Stimulated activated CD4-positive, alpha-beta T cell treated with anti-CD3 and anti-CD28 coated beads, TNF-alpha, amount 100 ng/mL, for 24 hours (primary cell): ENCODE measurements at places on chromosomes 6 and 20.

GRCh38 chr20:37277253-37277593, 12.2 kb upstream of the MANBAL start:
- DNase-seq: no peak

DNA sequence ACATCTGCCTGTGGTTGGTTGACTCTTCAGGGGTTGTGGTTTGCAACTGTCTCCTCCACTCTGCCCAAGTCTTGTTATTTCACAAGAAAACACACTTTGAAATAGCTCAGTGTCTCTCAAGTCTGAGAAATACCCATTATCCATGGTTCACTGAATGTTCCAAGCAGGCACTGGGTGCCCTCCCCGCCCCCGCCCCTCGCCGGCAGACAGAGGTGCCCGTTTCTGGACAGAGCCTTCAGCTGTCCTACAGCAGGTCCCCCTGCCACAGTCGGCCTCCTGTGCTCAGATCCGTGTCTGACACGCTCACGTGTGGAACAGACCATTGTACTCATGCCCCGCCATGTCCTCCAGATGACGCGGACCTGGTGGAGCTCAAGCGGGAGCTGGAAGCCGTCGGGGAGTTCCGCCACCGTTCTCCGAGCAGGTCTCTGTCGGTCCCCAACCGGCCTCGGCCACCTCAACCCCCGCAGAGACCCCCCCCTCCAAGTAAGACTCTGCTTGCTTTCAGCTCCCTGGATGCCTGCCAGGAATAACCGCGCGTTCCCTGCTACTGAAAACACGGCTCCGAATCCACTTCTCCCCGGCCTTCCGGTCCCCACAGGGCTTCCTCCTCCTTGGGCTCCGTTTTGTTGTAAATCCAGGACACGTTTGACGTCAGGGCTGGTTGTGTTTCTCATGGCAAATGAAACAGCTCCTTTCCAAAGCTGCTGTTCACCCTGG, 81.4 kb downstream of the SERAC1 start:
- DNase-seq: no peak

DNA sequence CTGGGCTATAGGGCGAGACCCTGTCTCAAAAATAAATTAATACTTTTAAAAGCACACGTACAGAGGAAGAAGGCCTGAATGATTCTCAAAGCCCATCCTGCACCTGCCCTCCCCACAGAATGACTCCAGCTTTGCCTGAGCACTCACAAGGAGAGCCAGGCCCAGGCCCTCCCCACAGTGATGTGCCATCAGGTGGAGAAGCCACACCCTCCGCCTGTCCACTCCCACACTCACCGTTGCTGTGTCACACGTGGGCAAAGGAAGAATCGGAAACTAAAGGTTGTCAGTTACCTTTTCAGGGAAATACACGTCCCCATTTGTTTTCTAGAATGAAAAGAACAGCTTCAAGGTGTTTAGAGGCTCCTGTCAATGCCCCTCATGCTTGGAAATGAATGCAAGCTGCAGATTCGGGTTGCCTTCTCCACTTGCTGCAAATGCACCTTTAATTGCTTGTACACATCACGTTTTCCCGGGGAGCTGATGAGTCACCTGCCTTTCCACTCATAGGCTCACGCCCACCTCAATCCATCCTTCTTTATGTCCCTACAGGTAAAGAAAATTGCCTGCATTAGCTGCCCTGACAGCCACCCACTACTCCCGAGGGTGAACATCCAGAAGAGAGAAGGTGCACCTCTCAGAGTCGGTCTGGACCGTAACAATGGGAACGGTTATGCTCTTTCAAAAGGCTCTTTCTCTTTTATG, 45.5 kb upstream of the AFDN start:
- DNase-seq: no peak

DNA sequence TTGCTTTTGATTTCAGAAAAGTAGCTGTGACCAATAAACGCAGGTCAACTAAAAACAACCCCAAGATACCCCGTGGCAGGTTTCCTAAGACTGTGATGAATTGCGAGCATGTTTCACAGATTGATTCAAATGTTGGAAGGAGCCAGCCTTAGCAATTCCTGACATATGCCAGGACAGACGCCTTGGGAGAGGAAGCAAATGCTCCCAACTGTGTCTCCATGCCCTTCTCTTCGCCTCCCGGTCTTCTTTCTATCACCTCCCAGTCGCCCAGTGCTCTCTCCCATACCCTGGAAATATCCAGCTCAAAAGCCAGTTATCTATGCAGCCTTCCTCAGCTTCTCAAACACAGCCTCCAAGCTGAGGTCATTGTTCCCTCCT, 32.0 kb downstream of the KIAA0319 start:
- no peak for DNase-seq

DNA sequence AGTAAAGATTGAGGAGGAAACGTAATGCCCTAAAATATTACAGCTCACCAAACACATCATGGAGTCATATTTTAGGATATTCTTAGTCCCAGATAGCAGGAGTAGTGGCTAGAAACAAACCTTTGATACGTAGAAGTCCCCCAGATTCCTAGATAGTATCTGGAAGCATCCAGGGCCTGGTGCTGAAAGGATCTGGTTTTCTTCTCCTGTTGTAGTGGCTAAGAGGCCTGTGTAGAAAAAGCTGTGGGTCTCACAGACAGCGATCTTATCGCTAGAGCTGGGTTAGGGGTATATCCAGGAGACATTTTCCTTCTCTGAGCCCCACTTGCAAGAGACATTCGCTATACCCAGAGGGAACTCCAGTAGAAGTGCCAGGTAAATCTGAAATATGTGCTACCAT, 139.9 kb downstream of the KCNQ5 start:
- no peak for DNase-seq

GRCh38 chr6:42190554-42191183, 4.1 kb downstream of the GUCA1B start:
- DNase-seq: no peak

GRCh38 chr20:25399037-25399430, 8.4 kb upstream of the ABHD12 start:
- no peak for DNase-seq

GRCh38 chr6:56348578-56348977, 101.2 kb upstream of the COL21A1 start:
- DNase-seq: no peak

DNA sequence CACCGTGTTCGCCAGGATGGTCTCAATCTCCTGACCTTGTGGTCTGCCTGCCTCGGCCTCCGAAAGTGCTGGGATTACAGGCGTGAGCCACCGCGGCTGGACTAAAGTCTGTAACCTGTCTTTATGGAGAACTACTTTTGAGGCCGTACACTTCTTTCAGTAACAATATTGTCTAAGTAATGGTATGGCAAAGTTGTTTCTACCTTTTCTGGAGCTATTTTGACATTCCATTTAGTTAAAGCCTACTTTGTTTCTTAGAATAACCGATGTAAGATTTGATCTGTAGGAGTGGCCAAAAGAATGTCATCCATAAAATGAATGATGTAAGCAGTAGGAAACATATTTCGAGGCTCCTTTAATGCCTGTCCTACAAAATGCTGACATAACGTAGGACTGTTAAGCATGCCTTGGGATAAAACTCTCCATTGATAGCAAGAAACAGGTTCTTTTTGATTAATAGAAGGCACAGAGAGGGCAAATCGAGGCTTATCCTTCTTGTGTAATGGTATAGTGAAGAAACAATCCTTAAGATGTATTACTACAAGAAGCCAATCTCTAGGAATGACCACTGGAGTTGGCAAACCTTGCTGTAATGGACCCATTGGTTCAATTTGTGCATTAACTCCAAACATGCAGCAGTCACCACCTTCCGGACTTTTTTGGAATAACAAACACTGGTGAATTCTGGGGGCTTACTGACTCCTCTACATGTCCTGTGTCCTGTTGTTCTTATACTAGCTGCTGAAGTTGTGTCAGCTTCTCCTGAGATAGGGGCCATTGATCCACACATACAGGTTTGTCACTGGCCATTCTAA, 35.9 kb downstream of the HLA-DRA start:
- no peak for DNase-seq

GRCh38 chr6:52558266-52559000, 18.4 kb downstream of the TRAM2 start:
- no peak for DNase-seq

DNA sequence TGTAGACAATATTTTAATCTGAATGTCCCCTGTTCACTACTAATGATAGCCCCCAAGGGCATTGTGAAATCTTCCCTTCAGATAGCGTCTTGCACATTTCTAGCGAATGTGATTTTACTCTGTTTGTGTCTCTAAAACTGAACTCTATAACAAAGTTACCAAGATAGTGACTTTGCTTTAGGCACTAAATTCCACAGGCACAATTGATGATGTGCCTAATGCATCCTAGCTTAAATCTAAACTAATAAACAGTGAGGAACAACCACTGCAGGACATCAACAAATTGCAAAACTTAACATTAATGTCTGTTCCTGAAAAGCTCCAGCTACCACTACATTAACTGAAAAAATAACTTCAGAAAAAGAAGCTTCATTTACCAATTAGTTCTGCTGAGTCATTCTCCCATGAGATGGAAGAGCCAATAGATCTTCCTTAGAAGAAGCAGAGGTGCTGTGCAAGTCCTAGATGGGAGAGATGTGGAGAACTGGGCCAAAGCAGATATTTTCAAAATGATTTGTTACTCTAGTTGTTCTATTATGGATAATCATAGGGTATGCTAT, 1065.0 kb downstream of the EPHA7 start:
- DNase-seq: no peak
